Camera-type eye (tissue), 1 donor: ENCODE measurements at places on chromosomes 2 and 18. TPM values are rescaled to one million over a fixed set of nuclear protein-coding genes. Genes with fewer than 3 reads are reported as not detected.

PDK1 gene
- total RNA-seq, result 46.2 TPM

EGR4 gene
- total RNA-seq, result not detected

IKZF2 gene
- 29.0 TPM for total RNA-seq

ASB3 gene
- 69.9 TPM for total RNA-seq

FOXI3 gene
- 7.1 TPM for total RNA-seq

M1AP gene
- 0.44 TPM for total RNA-seq

SLC8A1 gene
- 138 TPM for total RNA-seq

KCNK3 gene
- total RNA-seq, result 40.4 TPM

UGT1A1 gene
- not detected for total RNA-seq

SLC9A4 gene
- 0.55 TPM for total RNA-seq

SLC23A3 gene
- total RNA-seq, result 1.3 TPM

WNT6 gene
- total RNA-seq, result 1.0 TPM

EN1 gene
- total RNA-seq, result 0.16 TPM

NUP35 gene
- 39.2 TPM for total RNA-seq

HOXD3 gene
- 3.0 TPM for total RNA-seq

PAIP2B gene
- total RNA-seq, result 20.4 TPM

RBM44 gene
- total RNA-seq, result 2.6 TPM

BOLL gene
- 0.27 TPM for total RNA-seq

NTSR2 gene
- 0.44 TPM for total RNA-seq

PIEZO2 gene
- total RNA-seq, result 78.8 TPM

OR6B2 gene
- not detected for total RNA-seq

IL1B gene
- total RNA-seq, result 1.6 TPM

SKOR2 gene
- total RNA-seq, result 1.2 TPM

REG3G gene
- total RNA-seq, result not detected

EFR3B gene
- 32.6 TPM for total RNA-seq

GPR55 gene
- total RNA-seq, result not detected

MC4R gene
- total RNA-seq, result 1.2 TPM

CNTNAP5 gene
- 16.3 TPM for total RNA-seq

GALNT3 gene
- total RNA-seq, result 6.8 TPM

LGALSL gene
- total RNA-seq, result 42.2 TPM

SPRED2 gene
- 19.0 TPM for total RNA-seq

SRD5A2 gene
- total RNA-seq, result 6.9 TPM

FOXD4L1 gene
- total RNA-seq, result not detected

VSNL1 gene
- total RNA-seq, result 12.9 TPM

GATA6 gene
- 0.88 TPM for total RNA-seq

TRABD2A gene
- 0.77 TPM for total RNA-seq

RFX8 gene
- 1.5 TPM for total RNA-seq

FARSB gene
- 15.6 TPM for total RNA-seq

LAMA1 gene
- 34.4 TPM for total RNA-seq

C2orf69 gene
- 19.6 TPM for total RNA-seq

HOXD12 gene
- total RNA-seq, result not detected

IGFBP5 gene
- total RNA-seq, result 508 TPM

FAM136A gene
- 40.7 TPM for total RNA-seq

KCTD1 gene
- 26.9 TPM for total RNA-seq

RAPGEF4 gene
- total RNA-seq, result 29.5 TPM

CCBE1 gene
- 4.8 TPM for total RNA-seq

CIB4 gene
- total RNA-seq, result not detected

ATP6V1C2 gene
- 36.4 TPM for total RNA-seq

SLC4A3 gene
- total RNA-seq, result 9.8 TPM

VPS54 gene
- 47.1 TPM for total RNA-seq

GAD1 gene
- total RNA-seq, result 25.1 TPM

UGT1A10 gene
- not detected for total RNA-seq

G6PC2 gene
- total RNA-seq, result 4.2 TPM

TAF1B gene
- total RNA-seq, result 46.5 TPM

CHRNG gene
- 2.0 TPM for total RNA-seq
